T47D (cell line): ENCODE measurements at places on chromosomes 11 and 22.

GRCh38 chr11:120241277-120241676 lies 1.3 kb downstream of the POU2F3 start:
- no peak for DNase-seq

- no peak for DNase-seq
These were observed 4.1 kb upstream of the USP18 start for GRCh38 chr22:18145676-18146388.

DNA sequence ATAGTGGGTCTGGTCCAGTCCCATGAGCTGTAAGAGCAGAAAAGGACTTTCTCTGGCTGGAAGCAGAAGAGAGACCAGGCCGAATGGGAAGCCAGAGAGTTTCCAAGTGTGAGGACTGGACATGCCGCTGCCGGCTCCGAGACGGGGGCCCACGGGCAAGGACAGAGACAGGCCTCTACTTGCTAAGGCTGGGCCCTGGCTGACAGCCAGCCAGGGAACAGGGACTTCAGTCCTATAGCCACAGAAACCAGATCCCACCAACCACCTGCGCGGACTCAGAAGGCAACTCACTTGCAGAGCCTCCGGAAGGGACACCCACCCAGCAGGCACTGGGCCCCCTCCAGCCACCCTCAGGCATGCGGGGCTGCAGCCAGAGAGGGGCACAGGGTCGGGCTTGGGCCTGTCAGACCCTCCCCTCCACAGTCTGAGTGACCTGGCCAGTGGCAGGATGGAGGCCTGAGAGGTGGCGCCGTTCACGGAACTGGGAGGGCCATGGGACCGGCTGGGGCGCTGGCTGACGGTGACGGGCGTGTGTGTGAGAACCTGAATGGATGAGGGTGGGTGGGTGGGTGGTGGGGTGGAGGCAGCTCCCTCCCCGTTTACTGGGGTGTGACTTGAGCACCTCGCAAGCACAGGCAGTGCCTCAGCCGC lies 47.8 kb upstream of the A4GALT start:
- DNase-seq, result no peak

- peak; percentile 89 for DNase-seq
These were observed 158.7 kb downstream of the RAB38 start for GRCh38 chr11:88016392-88017170.

- no peak for DNase-seq
These were observed 19.8 kb downstream of the MRGPRG start for GRCh38 chr11:3198815-3199214.

GRCh38 chr11:45899086-45899447 lies 8.0 kb downstream of the FREY1 start:
- DNase-seq, result no peak

DNA sequence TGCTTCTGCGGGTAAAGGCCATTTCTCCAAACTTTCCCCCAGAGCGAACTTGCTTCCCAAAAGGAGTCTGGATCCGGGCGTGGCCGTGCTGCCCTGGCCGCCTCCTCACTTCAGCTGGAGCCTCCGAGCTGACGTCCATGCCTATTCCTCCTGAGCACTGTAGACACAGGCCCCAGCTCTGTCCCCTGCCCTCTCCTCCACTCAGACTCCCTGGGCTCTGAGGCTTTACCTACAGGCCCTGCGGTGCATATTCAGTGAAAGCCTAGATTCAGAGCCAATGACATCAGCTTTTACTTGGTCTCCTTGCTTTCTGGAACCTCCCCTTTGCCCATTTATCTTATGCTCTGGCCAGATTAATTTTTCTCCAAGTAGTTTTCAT lies 9.7 kb downstream of the LRP5 start:
- DNase-seq, result no peak

DNA sequence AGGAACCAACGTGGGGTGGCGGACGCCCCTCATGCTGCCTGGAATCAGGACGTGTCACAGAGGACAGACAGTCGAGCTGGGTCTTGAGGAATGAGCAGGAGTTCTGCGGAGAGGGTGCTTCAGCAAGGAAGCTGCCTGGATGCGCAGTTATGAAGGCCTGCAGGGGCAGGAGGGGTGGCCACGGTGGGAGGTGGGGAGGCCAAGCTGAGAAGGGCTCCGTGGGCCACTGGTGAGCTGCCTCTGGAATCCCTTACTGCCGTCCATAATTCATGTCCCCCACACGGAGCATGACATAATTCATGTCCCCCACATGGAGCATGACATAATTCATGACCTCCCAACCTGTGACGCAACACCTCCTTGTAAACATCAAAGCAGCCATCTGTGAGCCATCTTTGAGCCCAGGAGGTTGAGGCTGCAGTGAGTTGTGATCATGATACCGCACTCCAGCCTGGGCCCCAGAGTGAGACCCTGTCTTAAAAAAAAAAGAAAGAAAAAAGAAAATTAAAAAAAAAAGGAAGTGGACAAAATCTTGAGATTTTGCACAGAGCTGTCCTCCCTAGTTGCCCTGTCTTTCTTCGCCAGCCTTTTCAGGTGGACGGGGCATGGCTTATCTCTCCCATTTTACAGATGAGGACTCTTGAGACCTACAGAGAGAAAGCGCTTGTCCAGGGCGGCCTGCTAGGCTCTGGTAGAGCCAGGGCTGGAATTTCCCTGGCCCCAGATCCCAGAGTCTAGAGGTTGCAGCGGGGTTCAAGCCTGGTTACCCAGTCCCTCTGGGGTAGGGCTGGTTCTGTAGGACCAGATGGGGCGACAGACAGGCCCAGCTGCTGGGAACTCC lies 24.3 kb upstream of the PICK1 start:
- no peak for DNase-seq

- DNase-seq, result no peak
These were observed 17.5 kb downstream of the ADM start for GRCh38 chr11:10322401-10322800.

DNA sequence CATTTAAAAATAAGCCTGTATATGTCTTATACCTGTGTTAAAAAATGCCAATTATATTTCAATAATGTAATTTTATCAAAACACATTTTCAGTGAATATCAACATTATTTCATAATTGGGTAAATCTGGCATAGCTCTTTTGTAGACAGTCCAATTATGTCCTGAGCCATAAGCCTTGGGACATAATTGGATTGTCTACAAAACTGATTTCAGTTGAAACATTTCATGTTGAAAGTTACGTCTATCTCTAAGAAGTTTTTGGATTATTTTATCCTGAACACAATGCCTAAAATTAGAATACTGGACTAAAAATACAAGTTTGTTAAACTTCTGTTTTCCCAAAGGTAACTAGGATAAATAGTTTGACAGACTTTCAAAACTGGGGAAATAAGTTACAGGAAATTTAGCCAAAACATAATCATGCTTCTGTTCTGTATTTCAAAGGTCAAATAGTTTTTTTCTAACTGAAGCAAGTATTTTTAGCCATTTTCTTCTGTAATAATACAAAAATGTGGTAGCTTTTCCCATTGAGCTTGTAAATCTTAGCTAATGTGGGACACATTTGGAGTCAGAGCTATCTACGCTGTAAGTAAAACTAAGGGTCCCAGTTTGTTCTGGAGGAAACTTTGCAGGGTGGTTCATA lies 100.7 kb upstream of the BIRC3 start:
- DNase-seq, result no peak

GRCh38 chr11:2541881-2542361 lies 97.1 kb downstream of the KCNQ1 start:
- no peak for DNase-seq

- no peak for DNase-seq
These were observed 20.6 kb upstream of the ALDH3B2 start for GRCh38 chr11:67694875-67695555.

DNA sequence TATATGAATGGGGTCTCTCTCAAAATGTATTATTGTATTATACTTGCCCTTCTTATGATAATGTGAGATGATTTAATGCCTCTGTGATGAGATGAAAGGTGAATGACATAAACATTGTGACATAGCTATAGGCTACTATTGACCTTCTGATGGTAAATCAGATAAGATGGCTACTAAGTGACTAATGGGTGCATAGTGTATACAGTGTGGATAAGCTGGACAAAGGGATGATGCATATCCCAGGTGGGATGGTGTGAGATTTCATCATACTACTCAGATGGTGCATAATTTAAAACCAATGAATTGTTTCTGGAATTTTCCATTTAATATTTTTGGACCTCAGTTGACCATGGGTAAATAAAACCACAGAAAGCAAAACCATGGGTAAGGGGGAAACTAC lies 243.5 kb downstream of the SBF2 start:
- peak; percentile 69 for DNase-seq

- no peak for DNase-seq
These were observed 46.8 kb downstream of the ATXN10 start for GRCh38 chr22:45718391-45718790.

DNA sequence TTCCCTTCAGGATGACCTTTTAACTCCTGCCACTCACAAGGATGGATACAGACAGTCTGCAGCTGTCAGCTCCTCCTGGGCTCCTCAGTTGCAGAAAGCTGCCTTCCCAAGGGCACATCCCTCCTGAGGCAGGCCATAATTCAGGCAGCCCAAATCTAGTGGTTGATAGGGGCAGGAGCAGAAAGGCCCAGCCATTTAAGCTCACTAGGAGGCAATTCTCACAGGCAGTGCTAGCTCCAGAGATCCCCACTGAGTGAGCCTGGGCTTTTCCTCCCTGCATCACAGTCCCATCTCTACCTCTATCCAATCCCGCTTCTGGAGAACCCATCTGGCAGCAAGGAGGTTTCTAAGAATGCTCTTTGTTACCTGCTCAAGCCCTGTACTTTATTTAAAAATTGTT lies 200.6 kb downstream of the ARHGAP42 start:
- no peak for DNase-seq

DNA sequence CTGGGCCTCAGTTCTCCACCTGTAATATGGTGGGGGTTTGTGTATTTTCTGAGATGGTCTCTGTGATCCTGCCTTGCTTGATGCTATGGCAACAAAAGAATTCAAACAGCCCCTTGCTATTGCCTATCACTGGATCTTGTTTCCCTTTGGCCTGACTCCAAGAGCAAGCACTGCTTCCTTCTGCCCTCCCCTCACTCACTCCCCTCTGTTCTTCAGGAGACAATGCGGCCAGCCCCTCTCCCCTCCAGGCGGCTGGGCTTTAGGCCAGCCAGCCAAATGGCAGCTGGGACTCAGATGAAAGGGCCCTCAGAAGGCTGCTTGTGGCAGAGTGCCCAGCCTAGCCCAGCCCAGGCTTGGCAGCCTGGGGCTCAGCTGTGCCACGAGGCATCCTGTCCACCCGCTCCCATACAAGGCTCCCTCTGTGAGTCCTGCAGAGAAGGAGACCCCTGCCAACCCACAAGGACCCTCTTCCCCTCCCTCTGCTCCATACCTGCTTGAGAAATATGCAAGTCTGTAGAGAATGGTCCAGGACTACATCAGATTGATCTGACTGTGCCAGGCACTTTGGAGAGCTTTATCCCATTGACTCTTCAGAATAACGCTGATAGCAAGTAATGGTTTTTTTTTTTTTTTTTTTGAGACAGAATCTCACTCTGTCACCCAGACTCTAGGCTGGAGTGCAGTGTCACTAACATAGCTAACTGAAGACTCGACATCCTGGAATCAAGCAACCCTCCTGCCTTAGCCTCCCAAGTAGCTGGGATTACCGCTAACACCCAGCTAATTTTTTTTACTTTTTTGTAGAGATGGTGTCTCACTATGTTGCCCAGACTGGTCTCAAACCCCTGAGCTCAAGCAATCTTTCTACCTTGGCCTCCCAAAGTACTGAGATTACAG lies 7.6 kb upstream of the KCTD14 start:
- DNase-seq, result peak; percentile 30

DNA sequence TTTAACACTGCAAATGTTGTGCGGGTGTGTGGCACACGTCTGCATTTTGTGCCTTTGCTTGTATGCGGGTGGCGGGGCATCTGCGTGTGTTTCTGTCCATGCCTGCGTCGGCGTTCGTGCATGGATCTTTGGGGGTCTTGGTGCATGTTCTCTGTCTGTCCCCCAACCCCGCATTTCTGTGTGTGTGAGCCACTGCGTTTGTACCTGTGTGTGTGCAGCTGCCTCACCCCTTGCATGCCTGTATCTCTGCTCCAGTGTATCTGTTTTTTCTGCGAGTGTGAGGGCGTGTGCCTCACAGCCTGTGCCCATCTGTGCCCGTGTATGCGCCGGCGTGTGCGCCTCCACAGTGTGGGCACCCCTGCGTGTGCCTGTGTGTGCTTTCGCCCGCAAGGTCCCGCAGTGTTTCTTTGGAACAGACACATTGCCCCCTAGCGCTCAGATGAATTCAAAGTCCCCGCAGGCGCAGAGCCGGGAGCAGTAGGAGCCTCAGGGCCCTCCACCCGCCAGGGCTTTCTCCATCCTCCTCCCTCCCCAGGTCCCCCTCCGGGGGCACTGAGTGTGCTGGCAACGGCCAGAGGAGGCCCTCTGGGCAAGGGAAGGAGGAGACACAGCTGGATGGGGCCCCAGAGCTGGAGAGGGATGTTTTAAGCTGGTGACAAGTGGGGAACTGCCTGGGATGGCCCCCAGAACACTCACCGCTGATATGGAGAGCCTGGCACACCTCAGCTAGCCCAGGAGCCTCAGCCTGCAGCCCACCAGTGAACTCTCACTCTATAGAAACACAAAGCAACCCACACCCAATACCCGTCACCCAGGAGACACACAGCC lies 3.1 kb upstream of the MN1 start:
- peak; percentile 60 for DNase-seq

- no peak for DNase-seq
These were observed 14.9 kb downstream of the TMEM258 start for GRCh38 chr11:61777234-61778090.

- no peak for DNase-seq
These were observed 215.1 kb upstream of the BLID start for GRCh38 chr11:122331079-122331478.

GRCh38 chr11:123374622-123374968 lies 55.5 kb upstream of the GRAMD1B start:
- no peak for DNase-seq

DNA sequence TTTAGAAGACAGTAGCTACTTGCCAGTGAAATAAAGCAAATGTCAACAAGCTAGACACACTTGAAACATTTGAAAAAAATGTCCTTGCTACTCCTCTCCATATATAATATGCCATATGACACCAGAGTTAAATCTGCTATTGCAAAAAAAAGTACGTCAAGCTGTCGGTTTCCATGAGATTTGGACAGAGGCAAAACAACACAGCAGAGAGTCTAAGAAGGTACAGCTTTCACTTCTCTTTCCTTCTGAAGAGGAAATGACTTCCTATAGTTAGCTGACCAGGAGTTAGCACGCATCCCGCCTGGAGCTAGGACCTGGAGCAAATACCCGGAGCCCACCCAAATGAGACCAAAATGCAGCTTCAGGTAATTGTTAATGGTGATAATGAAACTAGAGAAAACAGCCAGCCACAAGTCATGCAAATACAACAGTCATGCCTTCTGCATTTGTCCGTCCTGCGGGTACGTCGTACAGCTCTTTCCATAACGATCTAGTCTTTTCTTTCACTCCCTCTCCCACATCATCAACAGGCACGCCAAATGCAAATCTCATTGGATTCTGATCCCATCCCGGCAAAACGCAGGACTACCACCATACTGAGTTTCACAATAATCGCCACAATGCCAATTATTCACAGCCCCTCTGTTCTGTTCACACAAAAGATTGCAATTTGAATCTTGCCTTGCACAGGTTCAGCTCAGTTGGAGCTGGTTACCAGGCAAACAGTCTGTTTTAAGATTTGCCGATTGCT lies 395.0 kb upstream of the CCDC90B start:
- no peak for DNase-seq
